Fibroblast of skin of back (primary cell): ENCODE measurements at places on chromosomes 16 and 17.

- DNase-seq = peak; percentile 31
Observed at GRCh38 chr17:9932491-9932890, 27.4 kb upstream of the RCVRN start.

- DNase-seq = no peak
Observed at GRCh38 chr16:89200124-89200849, at the start of gene SLC22A31. Gene SLC22A31, minus strand, starts transcription at chr16:89200537. Its CDS starts 36 bp downstream, at chr16:89200501.

GRCh38 chr17:78986649-78987328 is 7.1 kb upstream of the LGALS3BP start:
- peak; percentile 59 for DNase-seq

GRCh38 chr17:50866950-50867362 is 802 bp upstream of the TOB1 start:
- DNase-seq = no peak

DNA sequence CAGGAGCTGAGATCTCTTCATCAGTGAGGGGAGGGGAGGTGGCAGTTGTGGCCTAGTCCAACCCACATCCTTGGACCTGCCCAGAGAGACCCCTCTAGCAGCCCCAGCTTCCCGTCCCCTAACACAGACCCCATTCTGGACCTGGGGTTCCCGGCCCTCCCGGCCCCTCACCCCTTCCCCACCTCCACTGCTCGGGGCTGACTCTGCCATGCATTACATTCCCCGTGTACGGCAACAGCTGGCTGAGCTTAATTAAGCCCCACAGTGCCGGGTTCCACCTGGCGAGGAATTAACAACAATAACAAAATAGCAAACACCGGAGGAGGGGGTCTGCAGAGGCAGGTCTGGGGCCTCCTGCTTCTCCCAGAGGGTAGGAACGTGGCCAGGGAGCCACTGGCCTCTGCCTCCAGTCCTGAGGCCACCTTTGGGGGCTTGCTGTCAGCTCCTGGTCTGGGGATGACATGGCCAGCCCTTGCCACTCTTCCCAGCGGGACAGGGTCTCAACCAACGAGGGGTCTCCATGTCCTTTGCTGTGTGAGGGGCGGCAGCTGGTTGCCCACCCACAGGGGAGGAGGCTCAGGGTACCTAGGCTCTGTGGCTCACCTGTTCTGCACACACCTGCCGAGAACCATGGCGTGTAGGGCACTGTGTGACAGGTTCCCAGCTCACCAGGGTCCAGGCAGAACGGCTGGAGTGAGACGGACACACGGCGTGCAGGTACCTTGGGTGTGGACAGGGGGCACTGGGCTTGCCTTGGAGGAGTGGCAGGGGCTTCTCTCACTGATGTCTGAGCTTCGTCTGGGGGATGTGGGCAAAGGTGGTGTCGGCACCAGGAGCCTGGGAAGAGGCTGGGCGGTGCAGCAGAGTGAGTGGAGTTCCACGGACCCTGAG is 46.9 kb upstream of the CBFA2T3 start:
- no peak for DNase-seq

DNA sequence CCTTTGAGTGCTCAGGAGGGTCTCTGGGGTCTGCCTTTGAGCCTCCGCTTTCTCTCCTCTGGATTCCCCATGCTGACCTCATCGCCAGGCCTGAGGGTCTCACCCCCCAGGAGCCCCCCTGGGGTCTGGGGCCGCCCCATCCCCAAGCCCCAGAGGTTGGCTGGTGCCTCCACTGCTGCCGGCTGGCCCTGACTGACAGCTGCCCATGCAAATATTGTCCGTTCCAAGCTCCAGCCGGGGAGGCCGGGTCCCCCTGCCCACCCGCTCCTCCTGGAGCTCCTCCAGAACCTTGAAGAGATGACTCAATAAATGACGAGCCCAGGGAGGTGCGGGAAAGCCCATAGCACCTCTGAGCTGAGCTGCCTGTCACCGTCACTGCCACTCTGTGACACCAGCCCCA is 173.8 kb downstream of the RBFOX3 start:
- no peak for DNase-seq

- DNase-seq = no peak
Observed at GRCh38 chr17:46720408-46720807, 98.1 kb downstream of the WNT3 start.

DNA sequence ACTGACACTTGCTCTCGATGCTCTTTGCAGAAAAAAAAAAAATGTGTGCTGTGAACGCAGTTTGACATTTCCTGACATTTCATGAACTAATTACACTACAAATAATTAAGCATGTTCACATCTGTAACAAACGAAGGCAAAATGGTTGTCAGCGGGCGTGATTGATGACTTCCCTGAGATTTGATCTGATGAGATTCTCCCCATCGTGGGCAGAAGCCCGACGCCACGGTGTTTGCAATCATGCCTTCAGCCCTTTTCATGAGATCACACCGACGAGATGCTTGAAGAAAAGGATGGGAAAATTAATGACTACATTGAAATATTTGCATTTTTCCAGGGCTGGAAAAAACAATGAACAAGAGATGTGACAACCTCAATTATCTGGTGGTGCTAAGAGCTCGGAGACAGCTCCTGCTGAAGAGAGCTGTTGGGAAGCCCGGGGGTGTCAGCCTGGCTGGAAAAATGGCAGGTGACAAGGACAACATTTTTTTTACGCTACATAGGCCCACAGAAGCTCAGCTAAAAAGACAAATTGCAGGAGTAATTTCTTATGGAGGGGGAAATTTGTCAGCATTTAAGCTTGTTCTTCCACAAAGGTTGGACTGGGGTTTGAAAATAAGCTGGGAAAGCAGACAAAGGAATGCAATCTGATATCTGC is 259.4 kb upstream of the IRX3 start:
- no peak for DNase-seq

DNA sequence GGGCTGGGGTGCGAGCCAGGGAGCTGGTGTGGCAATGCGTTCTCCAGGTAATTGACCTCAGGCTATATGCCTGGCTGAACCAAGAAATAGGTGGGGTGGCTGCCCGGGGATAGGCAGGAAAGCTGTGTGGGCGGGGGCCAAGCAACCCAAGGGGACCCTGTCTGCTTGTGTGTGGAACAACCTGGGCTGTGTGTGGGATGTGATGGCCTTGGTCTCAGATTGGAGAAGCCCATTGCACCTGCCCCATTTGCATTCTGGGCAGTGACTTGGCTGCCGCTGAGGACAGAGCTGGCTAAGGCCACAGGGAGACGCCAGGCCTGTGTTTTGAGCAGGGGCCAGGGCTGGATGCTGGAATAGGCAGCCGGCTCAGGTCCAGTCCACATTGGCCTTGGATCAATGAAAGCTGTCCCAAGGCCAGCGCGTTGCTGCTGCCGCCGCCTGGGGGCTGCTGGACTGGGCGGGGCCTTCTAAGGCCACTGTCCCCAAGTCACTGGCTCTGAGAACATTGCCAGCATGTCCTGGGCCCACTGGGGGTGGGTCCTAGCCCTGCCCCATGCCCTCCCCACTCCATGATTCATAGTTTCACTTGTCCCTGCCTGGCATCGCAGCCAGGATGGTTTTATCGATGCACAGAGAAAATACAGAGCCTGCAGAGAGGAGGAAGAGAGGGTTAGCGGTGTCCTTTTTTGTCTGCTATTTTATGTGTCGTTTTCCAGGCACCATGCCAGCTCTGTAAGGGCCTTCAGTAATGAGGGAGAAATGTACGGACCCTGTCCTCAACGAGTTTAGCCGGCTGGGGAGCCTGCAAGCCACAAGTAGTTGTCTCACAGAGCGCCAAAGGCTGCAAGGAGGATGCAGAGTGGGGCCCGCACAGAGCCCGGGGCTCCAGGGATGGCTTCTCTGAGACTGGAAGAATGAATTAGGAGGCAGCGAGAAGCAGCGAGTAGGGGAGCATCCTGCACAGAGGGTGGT is 43.9 kb downstream of the NKD1 start:
- DNase-seq = no peak

GRCh38 chr17:55279788-55280187 is 15.0 kb downstream of the HLF start:
- DNase-seq = no peak

GRCh38 chr16:4200000-4200780 is 41.7 kb downstream of the SRL start:
- DNase-seq = peak; percentile 53

DNA sequence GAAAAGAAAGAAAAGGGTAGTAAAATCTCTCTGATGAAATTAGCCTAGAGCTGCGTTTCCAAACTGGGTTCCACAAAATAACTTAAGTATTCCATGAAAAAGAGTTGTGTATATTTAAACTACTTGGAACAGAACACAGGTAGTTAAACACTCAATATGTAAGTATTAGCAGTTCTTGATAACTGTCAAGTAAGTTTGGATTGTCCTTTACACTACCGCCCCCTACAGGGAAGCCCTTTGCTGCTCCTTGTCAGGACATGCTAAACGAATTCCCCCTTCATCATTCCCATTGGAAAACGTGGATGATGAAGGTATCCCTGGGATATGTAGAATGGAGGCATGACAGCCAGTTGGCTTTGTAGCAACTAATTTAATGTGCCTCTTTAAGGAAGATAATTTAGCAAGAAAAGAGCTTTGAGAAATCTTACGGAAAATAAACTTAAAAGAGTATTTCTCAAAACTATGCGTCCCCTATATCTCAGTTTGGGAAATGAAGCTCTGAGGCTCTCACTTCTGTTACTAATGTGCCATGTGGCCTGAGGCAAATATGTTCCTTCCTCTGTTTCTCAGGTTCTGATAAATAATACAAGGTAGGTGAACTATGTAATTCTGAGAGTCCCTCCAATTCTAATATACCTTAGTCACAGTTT is 18.8 kb downstream of the NCBP3 start:
- peak; percentile 67 for DNase-seq

GRCh38 chr17:18993905-18994526 is 10.5 kb downstream of the FAM83G start:
- DNase-seq = peak; percentile 11

GRCh38 chr17:561116-561515 is 153.5 kb downstream of the VPS53 start:
- peak; percentile 65 for DNase-seq

DNA sequence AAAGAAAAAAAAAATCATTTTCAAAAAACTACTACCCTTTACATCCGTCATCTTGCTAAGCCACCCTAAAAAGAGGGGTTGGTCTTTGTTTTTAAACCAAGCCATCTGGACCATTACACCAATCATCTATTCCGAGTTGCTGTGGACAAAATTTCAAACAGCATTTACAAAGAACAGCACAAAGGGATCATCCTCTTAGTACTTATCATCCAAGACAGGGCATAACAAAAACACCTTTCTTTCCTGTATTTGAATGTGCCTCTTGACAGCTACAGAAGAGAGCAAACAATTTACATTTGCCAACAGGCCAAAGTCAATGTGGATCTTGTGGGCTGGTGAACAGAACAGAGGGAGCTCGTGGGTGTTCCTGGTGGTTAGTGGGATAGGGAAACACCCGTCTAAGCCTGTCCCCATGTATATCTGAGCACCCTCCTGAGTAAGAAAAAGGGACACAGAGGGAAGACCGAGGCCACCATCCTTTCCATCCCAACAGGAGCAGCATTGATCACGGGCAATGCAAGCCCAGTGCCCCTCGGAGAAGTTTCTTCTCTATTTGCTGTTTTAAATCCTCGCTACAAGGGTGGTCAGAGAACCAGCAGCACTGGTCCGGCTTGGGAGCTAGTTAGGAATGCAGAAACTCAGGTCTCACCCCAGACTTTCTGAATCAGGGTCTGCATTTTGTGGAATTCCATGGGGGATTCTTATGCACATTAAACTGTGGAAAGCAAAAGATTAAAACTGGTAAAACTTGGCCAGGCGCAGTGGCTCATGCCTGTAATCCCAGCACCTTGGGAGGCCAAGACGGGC is 1.9 kb downstream of the SLC39A11 start:
- DNase-seq = no peak

DNA sequence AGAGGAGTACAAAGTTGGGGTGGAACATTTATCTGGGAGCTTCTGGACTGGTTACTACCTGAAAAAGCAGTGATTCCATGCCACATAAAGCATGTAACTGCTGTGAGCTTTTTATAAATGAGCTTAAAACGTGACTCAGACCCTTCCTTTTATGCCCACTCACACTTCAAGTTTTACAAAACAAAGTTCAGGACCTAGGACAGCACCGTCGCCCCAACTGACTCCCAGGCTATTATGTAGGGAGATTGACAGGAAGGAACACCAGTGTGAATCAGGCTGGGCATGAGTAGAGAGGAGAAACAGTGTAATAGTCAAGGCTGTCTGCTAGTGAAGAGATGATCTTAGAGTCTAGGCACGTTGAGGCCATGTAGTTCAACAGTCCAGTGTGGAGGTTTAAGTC is 91.6 kb upstream of the DNAH9 start:
- DNase-seq = peak; percentile 17

GRCh38 chr16:68529931-68530701 is 9.0 kb upstream of the ZFP90 start:
- DNase-seq = peak; percentile 79

GRCh38 chr17:14688134-14688533 is 387.3 kb downstream of the HS3ST3B1 start:
- DNase-seq = no peak

DNA sequence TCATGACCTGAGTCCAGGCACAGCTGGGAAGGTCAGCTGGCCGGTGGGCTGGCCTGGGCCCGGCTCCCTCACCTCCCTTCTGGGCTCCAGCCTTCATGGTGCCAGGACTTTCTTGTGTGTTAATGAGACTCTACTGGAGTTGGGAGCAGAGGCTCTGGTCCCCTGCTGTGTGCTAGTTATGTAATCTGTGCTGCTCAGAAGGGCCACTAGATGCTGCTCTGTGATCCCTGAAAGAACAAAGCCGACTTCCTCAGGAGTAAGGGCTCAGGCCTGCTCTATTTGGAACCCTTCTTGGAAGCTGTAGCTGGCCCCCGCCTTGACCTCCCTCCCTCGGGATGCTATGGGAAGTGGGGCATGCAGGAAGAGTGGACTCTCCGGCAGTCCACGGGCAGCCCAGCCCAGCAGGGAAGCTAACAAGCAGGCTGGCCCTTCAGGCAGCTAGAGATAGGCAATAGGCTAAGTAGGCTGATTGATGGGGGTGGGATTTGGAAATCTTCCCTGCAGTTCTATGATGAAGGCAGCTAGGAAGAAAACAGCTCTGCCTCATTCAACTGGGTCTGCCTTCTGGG is 3.3 kb upstream of the CDK5R1 start:
- DNase-seq = peak; percentile 83

DNA sequence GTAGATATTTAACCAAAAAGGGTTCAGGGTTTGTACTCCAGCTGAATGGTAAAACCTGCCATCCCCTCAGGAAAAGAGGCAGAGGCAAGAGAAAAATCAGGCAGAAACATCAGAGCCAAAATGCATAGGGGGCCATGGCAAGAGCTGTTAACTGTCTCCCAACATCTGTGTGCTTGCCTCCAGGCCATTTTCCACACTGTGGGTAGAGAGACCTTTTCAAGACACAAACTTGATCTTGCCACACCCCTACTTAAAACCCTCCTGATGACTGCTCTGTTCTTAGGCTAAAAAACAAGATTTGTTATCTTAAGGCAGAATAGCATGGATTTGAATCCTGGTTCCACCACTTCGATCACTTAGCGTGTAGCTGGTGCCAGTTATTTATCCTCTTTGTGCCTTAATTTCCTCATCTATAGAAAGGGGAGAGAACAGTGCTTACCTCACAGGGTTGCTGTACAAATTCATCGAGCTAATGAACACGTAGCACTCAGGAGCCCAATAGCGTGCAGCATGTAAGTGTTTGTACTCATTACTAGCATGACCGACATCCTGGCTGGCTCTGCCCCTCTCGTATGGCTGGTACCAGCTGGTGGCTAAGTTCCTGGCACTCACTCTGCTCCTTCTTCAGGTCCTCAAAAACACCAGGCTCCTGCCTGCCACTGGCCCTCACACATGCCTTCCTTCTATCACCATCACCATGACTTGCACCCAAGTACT is 25.8 kb downstream of the STAT3 start:
- DNase-seq = no peak
